MCF 10A (cell line): ENCODE measurements at places on chromosomes 3 and 15.

DNA sequence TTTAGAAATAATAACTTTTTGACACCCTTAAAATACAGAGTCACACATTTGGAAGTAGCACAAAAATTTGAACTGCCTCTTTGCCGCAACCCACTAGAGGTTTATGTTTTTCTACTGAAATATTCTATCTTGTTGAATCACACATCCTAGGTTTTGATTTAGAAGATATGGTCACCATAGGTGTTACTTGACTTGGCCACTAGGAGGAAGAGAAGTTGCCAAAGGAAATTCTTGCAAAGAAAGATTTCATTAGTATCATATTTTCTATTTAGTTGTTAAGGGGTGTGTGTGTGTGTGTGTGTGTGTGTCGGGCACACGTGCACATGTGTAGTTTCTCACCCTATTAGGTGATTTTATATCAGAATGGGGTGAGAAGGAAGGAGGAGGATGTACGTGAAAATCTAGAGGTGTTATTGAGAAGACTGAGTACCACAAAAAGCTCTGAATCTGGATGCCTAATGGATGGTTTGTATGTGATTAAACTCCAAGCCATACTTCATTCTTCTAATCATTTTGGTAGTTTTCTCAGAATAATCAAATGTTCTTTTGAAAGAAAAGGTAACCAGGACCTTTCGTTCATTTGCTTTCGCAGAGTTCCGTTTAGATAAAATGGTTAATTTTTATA, 31.5 kb downstream of the ZFAND6 start:
- no peak overlapping the region for H3K27ac ChIP-seq
- no peaks in the 10 kb centered on the region for H3K27me3 ChIP-seq
- peak; percentile 18 for DNase-seq
- H3K36me3 ChIP-seq = peaks cover 10% of the 10 kb centered on the region
- H3K4me1 ChIP-seq = peaks cover 14% of the 10 kb centered on the region
- no peak overlapping the region for H3K4me3 ChIP-seq

DNA sequence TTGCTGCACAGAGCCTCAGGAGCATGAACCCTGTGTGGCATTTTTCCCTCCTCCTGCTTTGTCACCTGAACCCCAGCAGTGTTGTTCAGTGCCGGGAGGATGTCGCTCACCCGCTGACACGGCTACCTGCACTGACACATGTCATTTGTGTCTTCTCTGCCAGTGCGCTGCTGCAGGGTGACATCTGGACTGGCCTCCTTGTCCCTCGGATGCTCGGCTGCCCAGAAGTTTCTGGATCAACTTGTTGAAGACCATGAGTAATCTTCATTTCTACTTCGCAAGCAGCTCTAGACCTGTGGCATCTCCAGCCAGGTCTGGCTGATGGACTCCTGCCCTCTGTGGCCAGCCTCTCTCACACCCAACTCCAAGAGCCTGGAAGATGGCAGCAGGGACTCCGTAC, 311.1 kb upstream of the C2CD4B start:
- no peaks in the 10 kb centered on the region for H3K36me3 ChIP-seq
- no peaks in the 10 kb centered on the region for H3K27me3 ChIP-seq
- H3K27ac ChIP-seq = no peak overlapping the region
- no peak overlapping the region for H3K4me3 ChIP-seq

GRCh38 chr3:106088304-106088703, 219.5 kb upstream of the CBLB start:
- H3K27ac ChIP-seq = no peak overlapping the region
- no peaks in the 10 kb centered on the region for H3K4me1 ChIP-seq
- no peaks in the 10 kb centered on the region for H3K27me3 ChIP-seq
- H3K4me3 ChIP-seq = no peak overlapping the region
- DNase-seq = peak; percentile 5

DNA sequence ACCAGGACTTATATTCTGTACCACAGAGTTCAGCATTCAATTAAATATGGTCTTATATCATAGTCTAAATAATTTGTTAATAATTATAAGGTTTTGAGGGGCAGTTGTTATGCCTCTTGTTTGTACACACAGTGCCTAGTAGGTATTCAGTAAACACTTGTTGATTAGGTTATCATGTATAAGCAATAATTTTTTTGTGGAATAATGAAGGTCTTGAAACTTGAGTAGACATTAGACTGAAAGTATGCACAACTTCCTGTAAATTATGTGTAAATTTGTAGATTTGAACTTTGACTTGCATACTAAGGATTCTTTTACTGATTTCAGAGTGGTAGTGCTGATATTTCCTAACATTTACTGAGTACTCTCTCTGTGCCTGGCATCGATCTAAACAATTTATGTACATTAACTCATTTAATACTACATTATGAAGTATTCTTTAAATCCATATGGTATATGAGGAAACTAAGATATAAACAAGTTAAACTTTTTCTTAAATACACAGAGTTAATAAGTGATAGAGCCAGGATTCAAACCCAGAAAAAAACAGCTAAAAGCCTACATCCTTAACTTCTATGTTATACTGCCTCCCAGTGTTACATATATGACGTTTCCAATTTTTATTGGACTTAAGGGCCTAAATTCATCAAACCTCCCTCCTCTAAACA, 65.1 kb downstream of the GLCE start:
- peaks cover 7% of the 10 kb centered on the region for H3K36me3 ChIP-seq
- DNase-seq = peak; percentile 25

DNA sequence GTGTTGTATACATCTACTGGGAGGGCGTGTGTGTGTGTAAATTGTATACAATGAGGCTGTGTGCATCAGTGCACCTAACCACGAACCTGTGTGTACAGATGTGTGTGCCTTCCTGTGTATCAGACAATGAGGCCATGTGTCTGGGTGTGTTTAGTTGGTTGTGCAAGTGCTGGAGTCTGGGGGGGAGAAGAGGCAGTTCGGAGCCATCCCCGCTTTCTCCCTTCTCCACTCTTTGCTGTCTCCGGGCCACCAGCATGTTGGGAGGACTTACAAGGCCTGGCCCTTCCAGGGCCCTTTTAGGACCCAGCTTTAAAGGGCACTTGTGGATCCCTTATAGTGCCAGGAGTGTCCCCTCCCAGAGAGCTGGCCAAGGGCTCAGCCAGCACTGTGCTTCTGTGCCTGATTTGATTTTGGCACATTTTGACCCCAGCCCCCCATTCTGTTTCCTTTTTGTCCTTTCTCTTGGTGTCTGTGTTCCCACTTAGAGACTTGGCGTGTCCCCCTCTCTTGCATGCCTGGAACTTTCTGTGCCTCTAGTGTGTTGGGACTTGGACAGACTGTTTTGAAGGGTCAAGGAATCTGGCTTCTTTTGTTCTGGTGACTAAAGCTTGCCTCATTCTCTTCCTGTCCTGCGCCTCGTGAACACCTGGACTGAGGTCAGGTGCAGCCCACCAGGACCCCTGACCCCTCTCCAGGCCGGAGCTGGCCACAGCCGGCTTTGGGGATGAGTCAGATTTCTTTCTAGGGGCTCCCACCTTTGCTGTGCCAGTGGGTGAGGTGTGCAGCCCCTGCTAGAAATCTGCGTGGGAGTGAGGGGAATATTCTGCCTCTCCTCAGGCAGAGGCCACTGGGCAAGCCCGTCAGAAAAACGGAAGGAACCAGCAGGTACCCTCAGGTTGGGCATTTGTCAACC, 1.5 kb downstream of the CTDSPL start:
- H3K4me3 ChIP-seq = peak overlapping the region; percentile 78
- H3K36me3 ChIP-seq = no peaks in the 10 kb centered on the region
- peaks cover 19% of the 10 kb centered on the region for H3K4me1 ChIP-seq
- H3K27ac ChIP-seq = peak overlapping the region; percentile 40

GRCh38 chr3:176595307-176595706, 602.0 kb downstream of the TBL1XR1 start:
- no peak overlapping the region for H3K4me3 ChIP-seq
- no peaks in the 10 kb centered on the region for H3K36me3 ChIP-seq
- no peak overlapping the region for H3K27ac ChIP-seq
